HFFc6 (cell line): ENCODE measurements at places on chromosomes 2 and 18.

DNA sequence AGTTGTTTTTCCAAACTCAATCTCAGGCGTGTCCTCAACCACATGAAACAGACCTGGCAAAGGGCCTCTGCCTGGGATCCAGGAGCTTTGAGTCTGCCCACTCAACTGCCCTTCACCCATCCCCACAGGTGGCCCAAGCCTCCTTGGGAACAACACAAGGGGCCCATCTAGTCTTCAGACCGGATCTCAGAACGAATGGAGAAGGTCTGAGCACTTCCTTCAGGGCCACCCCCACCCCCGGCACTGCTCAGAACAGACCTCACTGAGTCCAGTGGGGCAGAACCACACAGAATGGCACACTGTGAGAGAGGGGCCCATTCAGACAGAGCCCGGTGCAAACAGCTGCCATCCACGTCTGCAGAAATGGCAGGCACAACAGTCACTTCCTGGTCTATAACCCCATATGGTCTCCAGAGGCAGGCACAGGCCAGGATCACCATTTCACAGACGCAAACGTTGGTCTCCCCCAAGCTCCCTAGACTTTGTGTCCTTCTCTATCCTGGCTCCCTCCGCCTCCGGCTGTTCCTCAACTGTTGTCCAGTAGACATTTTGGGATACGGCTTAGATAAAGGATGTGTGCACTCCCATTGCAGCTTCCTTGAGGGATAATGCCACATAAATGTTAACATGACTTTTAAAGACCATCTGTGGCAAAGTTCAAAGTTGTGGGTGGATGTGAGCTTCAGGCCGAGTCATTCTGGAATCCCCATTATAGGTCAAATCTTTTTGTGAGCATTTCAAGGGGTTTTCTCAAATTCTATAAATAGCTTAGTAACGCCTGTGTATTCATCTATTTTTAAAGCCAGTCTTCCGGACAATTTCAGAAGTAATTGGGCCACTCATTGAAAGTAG lies 149.7 kb downstream of the SMAD7 start:
- peak; percentile 45 for DNase-seq
- H3K27me3 ChIP-seq, result peaks cover 10% of the 10 kb centered on the region
- H3K36me3 ChIP-seq, result peaks cover 42% of the 10 kb centered on the region
- H3K27ac ChIP-seq, result peak overlapping the region; percentile 75

GRCh38 chr2:167862782-167863181 lies 384.6 kb downstream of the STK39 start:
- no peak overlapping the region for H3K27ac ChIP-seq
- H3K36me3 ChIP-seq, result no peaks in the 10 kb centered on the region
- no peak overlapping the region for H3K4me3 ChIP-seq
- DNase-seq, result no peak

DNA sequence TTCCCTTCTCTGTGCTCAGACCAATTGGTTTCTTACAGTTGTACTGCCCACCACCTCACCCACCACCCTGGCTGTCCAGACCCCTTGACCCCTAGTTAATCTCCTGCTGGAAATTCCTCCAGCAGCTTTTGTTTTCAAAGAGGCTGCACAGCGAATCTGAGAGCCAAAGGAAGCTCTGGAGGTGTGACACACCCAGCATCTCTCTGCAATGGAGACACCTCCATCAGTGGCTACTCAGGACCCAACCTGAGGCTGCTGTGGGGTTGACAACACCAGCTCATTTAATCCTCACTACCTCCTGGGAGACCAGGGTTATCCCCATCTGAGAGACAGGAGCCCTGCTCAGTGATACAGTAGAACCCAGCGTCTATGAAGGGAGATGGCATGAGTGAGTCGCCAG lies 86.4 kb downstream of the BIN1 start:
- H3K4me3 ChIP-seq, result no peak overlapping the region
- no peak overlapping the region for H3K27ac ChIP-seq
- DNase-seq, result no peak
- peaks cover 6% of the 10 kb centered on the region; the same call in 1 of the 2 replicates for H3K4me1 ChIP-seq
- peaks cover 19% of the 10 kb centered on the region for H3K27me3 ChIP-seq

GRCh38 chr2:19933351-19933981 lies 31.7 kb upstream of the TTC32 start:
- peak; percentile 60 for DNase-seq
- H3K4me1 ChIP-seq, result peaks cover 16% of the 10 kb centered on the region
- peak overlapping the region; percentile 70 for H3K4me3 ChIP-seq
- H3K27ac ChIP-seq, result peak overlapping the region; percentile 79
- no peaks in the 10 kb centered on the region for H3K27me3 ChIP-seq

DNA sequence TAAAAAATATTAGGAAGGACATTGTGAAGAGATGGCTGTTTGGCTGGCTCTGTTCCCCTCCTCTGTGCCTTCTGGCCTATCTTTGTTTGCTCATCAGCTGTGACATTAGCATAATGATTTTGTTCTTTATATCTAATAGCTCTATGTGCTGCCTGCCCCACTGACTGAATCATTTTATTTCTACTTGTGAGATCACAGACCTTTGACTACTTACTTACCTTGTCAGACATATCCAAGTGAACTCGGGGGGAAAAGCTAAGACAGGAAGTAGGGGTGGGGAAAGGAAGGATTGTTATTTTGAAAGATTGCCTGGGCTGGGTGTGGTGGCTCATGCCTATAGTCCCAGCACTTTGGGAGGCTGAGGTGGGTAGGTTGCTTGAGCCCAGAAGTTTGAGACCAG lies 104.2 kb downstream of the ASAP2 start:
- H3K27me3 ChIP-seq, result peaks cover 1% of the 10 kb centered on the region; the same call in 1 of the 2 replicates
- peaks cover 75% of the 10 kb centered on the region for H3K4me1 ChIP-seq
- peak overlapping the region; percentile 79 for H3K4me3 ChIP-seq
- H3K27ac ChIP-seq, result peak overlapping the region; percentile 98

GRCh38 chr2:217980591-217980990 lies 22.2 kb downstream of the TNS1 start:
- DNase-seq, result no peak
- no peak overlapping the region for H3K4me3 ChIP-seq
- peaks cover 18% of the 10 kb centered on the region for H3K36me3 ChIP-seq
- no peaks in the 10 kb centered on the region; the same call in 1 of the 2 replicates for H3K27me3 ChIP-seq
- H3K27ac ChIP-seq, result peak overlapping the region; percentile 74
- H3K4me1 ChIP-seq, result peaks cover 24% of the 10 kb centered on the region

DNA sequence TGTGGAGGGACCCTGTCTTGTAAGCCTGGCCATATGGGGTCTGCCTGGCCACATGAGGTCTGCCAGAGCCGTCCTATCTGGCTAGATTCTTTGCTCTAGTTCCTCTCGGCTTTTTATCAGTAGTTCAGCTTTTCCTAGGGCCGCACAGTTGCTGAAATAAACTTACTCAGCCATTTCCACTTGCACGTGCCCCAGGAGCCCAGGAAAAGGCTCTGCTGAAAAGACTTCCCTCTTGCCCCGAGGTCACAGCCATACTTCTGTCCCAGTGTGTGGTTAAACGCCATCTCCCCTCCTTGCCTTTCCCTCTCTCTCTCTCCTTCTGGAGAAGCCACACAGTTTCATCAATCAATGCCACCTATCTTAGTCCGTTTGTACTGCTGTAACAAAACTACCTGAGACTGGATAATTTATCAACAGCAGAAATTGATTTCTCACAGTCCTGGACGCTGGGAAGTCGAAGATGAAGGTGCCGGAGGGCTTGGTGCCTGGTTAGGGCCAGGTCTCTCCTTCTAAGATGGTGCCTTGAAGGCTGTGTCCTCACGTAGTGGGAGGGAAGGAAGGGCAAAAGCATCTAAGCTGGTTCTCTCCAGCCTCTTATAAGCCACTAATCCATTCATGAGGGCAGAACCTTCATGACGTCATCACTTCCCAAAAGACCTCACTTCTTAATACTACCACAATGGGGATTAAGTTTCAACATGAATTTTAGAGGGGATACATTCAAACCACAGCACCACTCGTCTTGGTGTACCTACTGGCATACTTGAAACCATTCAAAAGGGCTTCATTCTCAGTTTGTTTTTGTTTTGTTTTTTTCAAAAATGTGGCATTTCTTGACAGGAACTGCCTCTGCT lies 11.2 kb upstream of the GALM start:
- H3K27ac ChIP-seq, result no peak overlapping the region
- H3K27me3 ChIP-seq, result peaks cover 4% of the 10 kb centered on the region
- H3K4me3 ChIP-seq, result no peak overlapping the region

- H3K27ac ChIP-seq, result no peak overlapping the region
- H3K27me3 ChIP-seq, result no peaks in the 10 kb centered on the region; the same call in 1 of the 2 replicates
- H3K36me3 ChIP-seq, result peaks cover 37% of the 10 kb centered on the region
- no peak overlapping the region; the same call in 1 of the 2 replicates for H3K4me3 ChIP-seq
- no peak for DNase-seq
Measured at GRCh38 chr2:224944707-224945547, 97.3 kb downstream of the DOCK10 start.

- H3K4me3 ChIP-seq, result no peak overlapping the region
- H3K36me3 ChIP-seq, result no peaks in the 10 kb centered on the region
- DNase-seq, result no peak
- no peaks in the 10 kb centered on the region; the same call in 1 of the 2 replicates for H3K27me3 ChIP-seq
- H3K27ac ChIP-seq, result no peak overlapping the region
- no peaks in the 10 kb centered on the region for H3K4me1 ChIP-seq
Measured at GRCh38 chr2:143124445-143124844, 4.8 kb upstream of the ARHGAP15 start.

- H3K4me1 ChIP-seq, result no peaks in the 10 kb centered on the region
- H3K4me3 ChIP-seq, result no peak overlapping the region
- H3K27me3 ChIP-seq, result peaks cover 33% of the 10 kb centered on the region
Measured at GRCh38 chr2:19846030-19846429, 55.8 kb downstream of the TTC32 start.

- H3K27me3 ChIP-seq, result peaks cover 16% of the 10 kb centered on the region
- peaks cover 24% of the 10 kb centered on the region for H3K4me1 ChIP-seq
- no peaks in the 10 kb centered on the region for H3K36me3 ChIP-seq
- peak; percentile 81 for DNase-seq
Measured at GRCh38 chr2:38394903-38395341, 17.8 kb upstream of the ATL2 start.

GRCh38 chr2:233262562-233262961 lies 11.1 kb downstream of the ATG16L1 start:
- peaks cover 52% of the 10 kb centered on the region for H3K36me3 ChIP-seq
- H3K4me1 ChIP-seq, result no peaks in the 10 kb centered on the region

GRCh38 chr2:1628893-1629292 lies 115.4 kb downstream of the PXDN start:
- H3K4me1 ChIP-seq, result peaks cover 54% of the 10 kb centered on the region
- H3K36me3 ChIP-seq, result peaks cover 50% of the 10 kb centered on the region
- no peak for DNase-seq

DNA sequence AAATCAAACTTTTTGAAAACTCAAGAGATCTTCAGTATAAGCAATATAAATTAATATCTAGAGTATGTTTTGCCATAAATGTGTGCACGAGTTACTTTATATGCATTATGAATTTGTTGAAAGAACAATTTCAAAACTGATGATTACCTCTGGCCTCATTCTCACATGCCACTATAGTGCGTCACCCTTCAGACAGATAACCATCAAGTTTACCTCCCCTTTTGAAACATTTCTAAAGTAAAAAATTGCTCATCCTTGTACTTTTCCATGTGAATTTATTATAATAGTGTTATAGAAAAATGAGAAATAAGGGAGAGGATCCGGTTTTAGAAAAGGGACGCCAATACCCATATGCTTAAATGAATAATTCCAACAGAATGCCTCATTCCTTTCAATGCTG lies 38.3 kb downstream of the ZEB2 start:
- peaks cover 78% of the 10 kb centered on the region for H3K4me1 ChIP-seq
- no peak for DNase-seq
- H3K27ac ChIP-seq, result no peak overlapping the region; the same call in 1 of the 2 replicates
- H3K36me3 ChIP-seq, result peaks cover 40% of the 10 kb centered on the region
- H3K4me3 ChIP-seq, result no peak overlapping the region

DNA sequence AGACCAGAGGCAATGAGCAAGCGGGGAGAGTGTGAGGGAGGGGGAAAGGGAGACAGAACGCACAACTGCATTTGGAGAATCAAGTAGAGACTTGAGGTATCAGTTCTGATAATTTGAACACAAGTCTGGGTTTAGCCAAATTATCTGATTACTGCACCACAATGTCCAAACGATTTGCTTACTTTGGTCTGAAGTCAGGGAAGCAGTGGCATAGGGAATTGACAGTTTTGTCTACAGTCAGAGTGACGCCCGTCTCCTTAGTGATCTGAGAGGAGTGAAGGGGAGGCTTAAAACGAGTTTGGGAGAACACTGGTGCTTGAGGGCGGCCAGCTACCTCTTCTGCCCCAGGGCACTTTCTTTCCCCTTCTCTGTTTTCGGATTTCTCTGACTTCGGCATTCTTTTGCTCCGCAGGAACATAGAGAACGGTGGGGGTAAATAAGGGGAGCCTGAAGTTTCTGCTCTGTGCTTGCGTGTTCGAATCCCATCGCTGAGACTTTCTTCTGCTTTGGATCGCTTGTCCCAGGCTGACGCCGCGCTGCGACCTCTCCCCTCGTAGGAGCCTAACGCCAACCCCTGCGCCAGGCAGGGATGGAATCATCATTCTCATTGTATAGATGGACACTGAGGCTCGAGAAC lies 2.9 kb upstream of the DLX2 start:
- H3K27ac ChIP-seq, result peak overlapping the region; percentile 77
- no peak for DNase-seq
- peaks cover 9% of the 10 kb centered on the region; the same call in 1 of the 2 replicates for H3K36me3 ChIP-seq
- peak overlapping the region; percentile 92 for H3K4me3 ChIP-seq

- no peaks in the 10 kb centered on the region for H3K36me3 ChIP-seq
- no peak overlapping the region for H3K27ac ChIP-seq
- H3K27me3 ChIP-seq, result no peaks in the 10 kb centered on the region
- no peak overlapping the region for H3K4me3 ChIP-seq
Measured at GRCh38 chr2:240507060-240507777, 50.6 kb downstream of the ANKMY1 start.

GRCh38 chr2:80363791-80364349 lies 59.3 kb upstream of the LRRTM1 start:
- no peaks in the 10 kb centered on the region for H3K36me3 ChIP-seq
- H3K4me1 ChIP-seq, result no peaks in the 10 kb centered on the region
- H3K27ac ChIP-seq, result no peak overlapping the region
- H3K27me3 ChIP-seq, result no peaks in the 10 kb centered on the region
- H3K4me3 ChIP-seq, result no peak overlapping the region

- no peak for DNase-seq
- peaks cover 8% of the 10 kb centered on the region for H3K27me3 ChIP-seq
- no peak overlapping the region for H3K27ac ChIP-seq
- H3K4me1 ChIP-seq, result no peaks in the 10 kb centered on the region
Measured at GRCh38 chr2:134610871-134611270, 107.9 kb downstream of the TMEM163 start.

- no peaks in the 10 kb centered on the region for H3K4me1 ChIP-seq
- H3K36me3 ChIP-seq, result no peaks in the 10 kb centered on the region
- H3K27ac ChIP-seq, result no peak overlapping the region
- no peak for DNase-seq
- H3K4me3 ChIP-seq, result no peak overlapping the region
Measured at GRCh38 chr2:70711191-70711590, 56.8 kb downstream of the ADD2 start.
